MM.1S (cell line): ENCODE measurements at places on chromosomes 2 and 18.
A peak's percentile ranks its signal among the peaks of the same experiment; 100 is the strongest.

GRCh38 chr2:177169810-177170514 is 42.6 kb upstream of the HNRNPA3 start:
- peak; percentile 90 for DNase-seq

- no peak for DNase-seq
Observed at GRCh38 chr18:37481491-37481890, 84.1 kb downstream of the CELF4 start.

DNA sequence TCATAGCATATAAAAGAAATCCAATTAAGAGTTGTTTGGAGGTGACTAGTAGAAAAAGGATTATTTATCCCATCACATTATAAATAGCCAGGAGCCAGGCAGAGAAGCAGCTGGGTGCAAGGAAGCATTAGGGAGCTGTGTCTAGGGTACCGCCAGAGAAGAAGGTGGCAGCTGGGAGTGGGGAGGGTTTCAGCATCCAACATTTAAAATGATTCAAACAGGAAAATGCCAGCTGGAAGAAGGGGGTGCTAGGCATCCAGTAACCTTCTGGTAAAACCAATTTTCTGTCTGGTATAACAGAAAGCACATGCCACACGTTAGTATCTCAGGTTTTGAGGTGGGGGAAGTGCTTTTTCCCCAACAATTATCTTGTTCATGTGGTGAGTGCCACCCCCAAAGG is 452.4 kb downstream of the ZEB2 start:
- no peak for DNase-seq

- no peak for DNase-seq
Observed at GRCh38 chr2:215503381-215503780, 67.5 kb upstream of the FN1 start.

DNA sequence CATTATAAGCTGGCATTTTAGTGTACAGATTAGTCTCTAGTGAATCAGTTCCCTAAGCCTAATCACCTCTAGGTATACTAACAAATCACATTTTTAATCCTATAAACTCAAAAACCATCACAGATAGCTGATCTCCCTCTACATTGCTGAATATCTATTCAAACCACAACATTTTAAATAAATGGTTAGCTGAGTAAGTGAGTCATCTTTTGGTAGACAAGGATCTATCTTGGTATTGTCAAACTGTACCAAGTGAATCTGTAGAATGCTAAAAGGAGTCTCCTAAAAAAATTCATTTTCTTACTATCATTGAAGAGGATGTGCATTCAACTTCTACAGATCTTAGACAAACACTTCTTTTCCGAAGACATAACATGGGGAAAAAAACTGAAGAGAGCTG is 40.7 kb downstream of the INO80D start:
- DNase-seq = no peak

DNA sequence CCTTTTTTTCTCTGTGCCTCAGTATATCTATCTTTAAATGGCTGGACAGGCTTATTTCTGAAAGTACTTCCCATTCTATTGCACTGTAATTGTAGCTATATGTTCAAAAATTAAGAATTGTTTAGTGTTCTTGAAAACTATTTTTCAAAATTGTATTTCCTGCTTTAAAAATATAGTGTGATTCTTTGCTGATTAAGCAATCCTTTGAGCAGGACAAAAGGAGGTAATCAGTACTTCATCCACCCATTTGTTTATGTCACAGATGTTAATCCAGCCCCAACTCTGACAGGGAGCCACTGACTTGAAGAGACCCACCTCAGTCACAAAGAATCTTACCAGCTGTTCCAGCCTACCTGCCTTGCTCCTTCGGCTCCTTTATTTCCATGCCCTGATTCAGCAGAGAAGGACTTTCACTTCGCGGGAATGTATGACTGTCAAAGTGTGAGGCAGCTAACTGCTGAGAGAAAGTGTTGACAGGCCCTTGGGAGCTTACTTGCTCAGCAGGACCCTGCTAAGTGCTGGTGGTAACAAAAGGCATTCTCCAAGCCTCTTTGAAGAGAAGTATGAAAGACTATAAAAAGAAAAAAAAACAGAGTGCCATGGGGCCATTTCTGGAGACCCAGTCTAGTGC is 393.3 kb upstream of the CYRIA start:
- no peak for DNase-seq

GRCh38 chr18:74947417-74947816 is 261.5 kb downstream of the PTGR3 start:
- DNase-seq = no peak

GRCh38 chr2:110219496-110220189 is 7.3 kb upstream of the MTLN start:
- peak; percentile 36 for DNase-seq

DNA sequence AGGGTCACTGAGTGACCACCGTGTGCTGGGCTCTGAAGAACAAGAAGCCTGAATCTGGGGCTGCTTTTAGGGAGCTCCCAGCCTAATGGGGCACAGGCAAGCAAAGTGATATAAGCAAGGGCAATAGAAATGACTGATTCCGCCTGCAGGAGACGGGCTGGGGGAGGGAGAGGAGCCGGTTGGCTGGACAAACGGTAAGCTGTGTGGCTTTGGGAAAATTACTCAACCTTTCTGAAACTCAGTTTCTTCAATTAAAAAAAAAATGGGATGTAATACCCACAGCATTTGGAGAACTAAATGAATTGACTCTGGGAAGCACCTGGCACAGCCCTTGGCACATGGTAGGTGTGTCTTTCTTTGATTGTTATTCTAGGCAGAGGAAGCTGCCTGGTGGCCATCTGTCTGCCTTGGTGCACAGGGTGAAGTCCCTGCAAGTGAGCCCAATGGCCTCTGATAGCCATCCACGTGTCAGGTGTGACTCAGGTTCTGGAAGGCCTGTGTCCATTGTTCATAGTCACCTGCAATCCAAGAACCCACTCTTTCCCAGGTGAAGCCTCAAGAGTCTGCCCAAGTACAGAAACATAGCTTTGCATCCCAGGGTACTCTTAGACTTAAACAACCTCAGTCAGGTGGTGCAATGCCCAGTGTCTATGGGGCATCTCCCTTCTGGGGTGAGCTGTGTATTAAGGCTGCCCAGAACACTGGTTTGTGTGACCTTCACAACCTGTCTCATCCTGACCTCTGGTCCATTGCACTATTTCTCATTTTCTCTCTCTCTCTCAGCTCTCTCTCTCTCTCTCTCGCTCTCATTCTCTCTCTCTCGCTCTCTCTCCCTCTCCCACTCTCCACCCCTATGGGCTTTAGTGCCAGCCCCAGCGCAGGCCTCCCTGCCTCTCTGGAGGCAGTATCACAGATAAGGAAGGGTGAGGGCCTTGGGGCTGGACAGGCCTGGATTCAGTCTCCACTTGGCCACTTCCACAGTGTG is 30.0 kb upstream of the NTSR2 start:
- no peak for DNase-seq

- DNase-seq = no peak
Observed at GRCh38 chr18:9884532-9885140, 1.1 kb upstream of the TXNDC2 start.

GRCh38 chr2:7858624-7859023 is 823.2 kb upstream of the ID2 start:
- DNase-seq = no peak

DNA sequence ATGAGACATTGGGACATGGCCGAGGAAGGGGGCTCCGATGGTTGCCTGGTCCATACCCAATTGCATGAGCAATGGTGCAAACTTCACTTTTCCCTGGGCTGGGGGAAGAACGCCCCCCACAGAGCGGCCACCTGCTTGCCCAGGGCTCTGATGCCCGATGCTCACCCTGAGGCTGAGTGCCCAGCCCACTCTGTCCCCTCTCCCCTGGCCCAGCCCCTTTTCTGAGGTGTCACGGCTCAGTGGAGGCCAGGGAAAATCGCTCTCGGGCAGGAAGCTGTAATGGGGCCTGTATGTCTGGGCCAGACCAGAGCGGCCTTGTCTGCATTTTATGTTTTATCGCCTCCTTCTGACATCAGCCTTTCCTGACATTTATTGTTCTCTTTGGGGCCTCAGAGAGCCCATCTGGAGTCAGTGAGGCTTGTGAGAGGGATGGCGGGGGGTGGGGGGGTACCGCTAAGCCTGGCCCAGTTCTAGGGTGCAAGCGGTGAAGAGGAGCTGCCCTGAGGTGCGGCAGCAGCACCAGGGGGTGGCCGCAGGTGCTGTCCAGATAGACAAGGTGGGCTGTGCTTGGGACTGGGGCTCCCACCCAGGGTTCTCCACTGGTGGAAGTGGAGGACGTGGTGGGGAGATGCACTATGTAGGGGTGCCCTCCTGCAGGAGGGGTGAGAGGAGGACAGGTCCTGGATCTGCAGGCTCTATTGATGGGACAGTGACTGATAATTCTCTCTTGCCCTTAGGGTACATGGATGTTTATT is 46.2 kb downstream of the INHBB start:
- DNase-seq = no peak

DNA sequence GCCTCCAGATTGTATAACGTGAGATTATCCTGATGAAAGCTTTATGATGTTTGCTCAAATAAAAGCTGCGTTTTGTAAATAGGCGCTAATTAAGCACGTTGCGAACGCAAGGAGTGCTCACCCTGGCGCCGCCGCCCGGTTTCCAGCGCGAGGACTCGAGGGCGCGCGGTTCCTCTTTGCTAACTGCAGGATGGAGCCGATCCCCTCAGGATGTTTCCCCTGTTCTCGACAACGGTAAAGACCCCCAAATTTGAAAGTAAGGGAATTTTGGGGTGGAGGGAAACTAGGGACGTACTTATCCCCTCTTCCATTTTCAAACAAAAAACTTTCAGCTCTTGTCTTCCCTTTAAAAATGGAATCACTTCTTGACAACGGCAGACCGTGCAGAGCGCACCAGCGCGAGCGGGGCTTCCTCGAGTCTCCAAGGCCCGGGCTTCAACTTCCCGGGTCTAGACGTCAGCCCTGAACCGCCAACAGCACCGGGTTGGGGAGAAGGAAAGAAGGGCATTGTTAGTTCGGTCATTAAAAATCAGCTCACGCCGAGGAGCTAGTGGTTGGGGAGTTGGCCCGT is 1.1 kb upstream of the GBX2 start:
- no peak for DNase-seq

DNA sequence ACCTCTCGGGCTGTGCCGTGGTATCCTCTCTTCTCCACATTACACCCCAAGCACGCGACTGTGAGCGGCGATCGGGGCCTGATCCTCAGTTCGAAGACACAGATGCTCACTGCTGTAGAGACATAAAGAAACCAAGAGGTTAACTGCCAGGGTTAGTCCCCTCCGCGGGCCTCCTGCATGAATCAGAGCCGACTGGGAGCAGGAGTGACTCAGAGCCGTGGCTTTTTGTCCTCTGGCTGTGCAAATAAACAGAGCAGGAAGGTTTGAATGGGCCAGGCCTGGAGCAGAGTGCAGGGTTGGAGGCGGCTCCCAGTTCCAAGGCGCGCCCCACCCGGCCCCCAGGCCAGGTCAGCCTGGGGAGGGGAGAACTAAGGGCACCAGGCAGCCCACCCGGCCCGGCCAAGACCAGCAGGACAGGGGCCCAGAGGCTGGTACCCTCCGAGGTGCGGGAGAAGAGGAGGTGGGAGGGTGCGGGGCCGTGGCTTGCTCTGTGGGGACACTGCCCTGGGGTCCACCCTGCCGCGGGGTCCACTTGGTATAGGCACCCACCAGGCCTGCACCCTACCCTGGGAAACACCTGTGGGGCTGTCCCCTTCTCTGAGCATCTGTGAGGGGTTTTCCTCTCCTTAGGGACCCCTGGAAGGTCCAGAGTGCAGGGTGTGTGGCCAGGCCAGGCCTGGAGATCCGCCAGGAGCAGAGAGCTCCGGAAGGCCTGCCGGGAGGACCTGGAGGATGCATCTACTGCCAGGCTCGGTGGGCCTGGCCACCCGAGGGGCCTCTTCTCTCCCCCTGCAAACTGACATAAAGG is 16.5 kb downstream of the TWIST2 start:
- DNase-seq = no peak

DNA sequence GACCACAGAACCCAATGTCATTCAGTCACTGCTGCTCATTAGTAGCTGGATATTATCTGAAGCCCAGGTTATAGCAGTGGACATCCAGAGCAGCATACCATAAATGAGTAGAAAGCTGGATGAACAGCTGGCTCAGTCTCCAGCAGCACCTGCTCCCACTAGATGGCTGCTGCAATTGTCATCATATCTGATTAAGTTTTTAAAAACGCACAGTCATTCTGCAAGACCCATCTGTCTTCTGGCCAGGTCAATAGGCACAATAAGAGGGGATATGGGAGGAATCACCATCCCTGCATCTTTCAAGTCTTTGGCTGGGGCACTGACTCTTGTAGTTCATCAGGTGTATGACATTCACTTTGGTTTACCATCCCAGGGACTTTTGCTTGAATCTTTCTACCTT is 55.1 kb upstream of the XDH start:
- no peak for DNase-seq

DNA sequence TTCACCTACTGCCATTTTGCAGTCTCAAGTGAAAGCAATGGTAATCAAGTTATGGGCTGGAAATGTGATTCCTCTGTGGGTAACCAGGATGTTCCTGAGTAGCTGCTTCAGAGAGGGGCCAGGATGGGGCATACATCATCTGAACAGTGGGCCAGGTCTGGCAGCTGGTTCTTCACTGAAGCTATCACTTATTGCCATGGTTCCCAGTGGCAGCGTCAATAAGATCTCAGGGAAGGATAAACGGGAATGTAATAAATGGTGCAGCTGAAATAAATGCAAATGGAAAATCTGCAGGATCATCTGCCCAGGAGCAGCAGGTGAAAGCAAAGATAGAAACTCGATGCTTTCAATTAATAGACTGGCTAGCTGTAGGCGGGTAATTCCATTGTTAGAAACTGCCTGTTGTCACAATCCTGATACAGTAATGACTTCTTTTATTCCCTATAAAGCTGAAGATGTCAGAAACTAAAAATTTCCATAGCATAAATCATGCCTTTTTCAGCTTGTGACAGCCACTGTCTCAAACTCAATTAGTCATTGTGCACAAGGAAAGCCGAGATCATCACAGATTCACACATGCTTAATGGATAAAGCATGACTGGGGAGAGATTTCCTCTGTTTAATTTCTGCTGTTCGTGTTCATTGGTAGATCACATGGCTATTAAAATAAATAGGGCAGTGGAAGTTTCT is 56.2 kb upstream of the CCDC85A start:
- no peak for DNase-seq

DNA sequence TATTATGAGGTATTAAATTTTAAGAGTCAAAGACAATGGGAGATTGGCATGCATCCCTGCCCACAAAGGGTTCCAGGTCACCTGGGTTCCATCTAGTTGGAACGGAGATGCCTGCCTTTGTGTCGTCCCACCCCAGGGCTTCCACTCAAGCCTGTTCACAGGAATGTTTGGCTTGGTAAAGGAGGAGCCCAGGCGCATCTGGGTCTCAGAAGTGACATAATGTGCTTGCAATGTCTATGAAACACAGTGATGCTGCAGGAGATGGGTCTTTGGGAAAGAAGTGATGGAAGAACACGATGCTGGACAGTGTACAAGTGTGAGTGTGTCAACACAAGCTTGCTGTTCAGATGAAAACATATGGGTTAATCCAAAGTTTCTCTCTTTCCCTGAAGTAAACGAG is 49.6 kb upstream of the ZNF396 start:
- DNase-seq = no peak

DNA sequence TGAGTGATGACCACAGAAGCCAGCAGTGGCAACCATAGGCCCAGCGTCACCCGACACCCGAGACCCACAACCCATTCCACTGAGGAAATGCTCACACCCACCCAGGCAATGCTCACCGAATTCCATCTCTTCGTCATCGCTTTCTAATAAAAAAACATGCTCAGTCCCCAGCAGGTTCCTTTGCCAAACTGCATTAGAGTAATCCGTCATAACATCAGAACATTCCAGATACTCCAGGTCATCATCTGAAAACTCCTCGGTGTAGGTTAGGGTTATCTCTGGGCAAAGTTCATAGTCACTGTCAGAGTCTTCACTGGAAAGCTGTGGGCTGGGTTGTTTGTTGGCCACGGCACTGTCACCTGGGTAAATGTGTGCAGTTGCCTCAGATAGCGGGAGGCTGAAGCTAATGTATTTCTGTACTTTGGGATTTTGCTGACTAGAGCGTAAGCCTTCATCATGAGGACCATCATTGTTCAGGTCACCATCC is 49.3 kb downstream of the ALPK2 start:
- no peak for DNase-seq
